Aorta (tissue), 5 donors: ENCODE measurements at places on chromosomes 16 and 17. TPM values are rescaled to one million over a fixed set of nuclear protein-coding genes. Genes with fewer than 3 reads are reported as not detected.

Gene TBX4
- polyA plus RNA-seq = not detected

Gene POLR2C
- 49.3 TPM for polyA plus RNA-seq

Gene WNT3
- polyA plus RNA-seq = 1.0 TPM

Gene SLC13A2
- polyA plus RNA-seq = 23.8 TPM

Gene PRAC2
- polyA plus RNA-seq = not detected

Gene NPIPA5
- 93.0 TPM for polyA plus RNA-seq

Gene TVP23A
- 0.51 TPM for polyA plus RNA-seq

Gene IL17C
- polyA plus RNA-seq = not detected

Gene KRT24
- polyA plus RNA-seq = not detected
